Renal pelvis (tissue), 12 donors: ENCODE measurements at places on chromosomes 3 and 15. TPM values are rescaled to one million over a fixed set of nuclear protein-coding genes. Genes with fewer than 3 reads are reported as not detected.

ROPN1 gene
- 0.07 TPM for polyA plus RNA-seq

FES gene
- polyA plus RNA-seq, result 17.3 TPM

SNX1 gene
- 103 TPM for polyA plus RNA-seq

SH3GL3 gene
- 10.7 TPM for polyA plus RNA-seq

PPM1L gene
- polyA plus RNA-seq, result 7.6 TPM

HES1 gene
- 85.9 TPM for polyA plus RNA-seq

ATXN7 gene
- polyA plus RNA-seq, result 16.9 TPM
